NCI-H2081 treated with DMSO at 0.1 percent for 48 hours (cell line): ENCODE measurements at places on chromosomes 12 and 14.

DNA sequence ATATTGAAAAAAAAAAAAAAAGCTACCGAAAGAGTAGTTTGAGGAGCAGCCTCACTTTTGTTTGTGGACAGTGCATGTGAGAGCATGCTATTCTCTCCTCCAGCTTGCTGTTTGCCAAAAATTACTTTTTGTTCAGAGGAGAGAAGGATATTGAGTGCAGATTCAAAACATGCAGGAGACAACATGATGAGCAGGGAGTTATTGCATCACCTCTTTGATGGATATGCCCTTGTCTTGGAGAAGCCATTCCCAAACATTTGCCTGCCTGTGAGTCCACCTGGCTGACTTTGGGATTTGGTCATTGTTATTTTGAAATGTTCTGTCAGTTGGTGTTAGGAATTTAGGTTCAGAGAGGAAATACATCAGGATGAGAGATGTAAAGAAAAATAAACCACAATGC is 2.4 kb downstream of the C12orf75 start:
- no peak for DNase-seq

DNA sequence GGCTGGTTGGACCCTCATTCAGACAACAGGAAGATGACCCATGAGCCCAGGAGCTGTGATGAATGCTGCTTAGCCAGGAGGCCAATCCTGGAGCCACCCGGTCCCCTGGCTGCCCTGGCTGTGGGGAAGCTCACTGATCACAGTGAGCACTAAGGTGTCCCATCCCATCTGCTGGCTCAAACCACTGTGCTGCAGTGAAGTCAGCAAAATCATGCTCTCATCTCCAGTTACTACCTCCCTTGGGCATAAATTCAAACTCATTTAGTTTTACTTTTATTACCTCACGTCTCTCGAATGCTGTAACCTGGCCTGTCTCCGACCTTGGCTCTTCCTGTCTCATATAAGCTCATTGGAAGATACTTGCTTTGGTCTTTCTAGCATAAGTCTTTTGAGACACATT is 112.4 kb downstream of the APAF1 start:
- no peak for DNase-seq

GRCh38 chr14:92492258-92492657 is 21.3 kb upstream of the RIN3 start:
- DNase-seq: no peak

- no peak for DNase-seq
Observed at GRCh38 chr14:33788161-33788560, 162.7 kb downstream of the EGLN3 start.

GRCh38 chr14:51201890-51202289 is 38.2 kb upstream of the TMX1 start:
- DNase-seq: no peak

DNA sequence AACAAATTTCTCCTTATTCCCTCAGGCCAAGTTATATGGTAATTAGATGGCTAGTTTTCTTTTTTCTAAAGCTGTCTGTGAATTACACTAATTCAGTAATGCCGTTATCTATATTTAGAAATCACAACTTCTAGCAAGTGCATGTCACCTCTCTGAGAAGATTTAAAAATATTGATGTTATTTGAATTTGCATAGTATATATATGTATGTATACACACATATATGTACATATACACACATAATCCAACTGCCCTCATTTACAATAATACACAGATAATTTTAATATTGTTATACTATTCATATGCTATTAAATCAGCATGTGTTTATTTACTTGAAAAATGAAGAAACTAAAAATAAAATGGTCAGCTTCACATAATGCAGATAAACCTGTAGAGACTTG is 563.9 kb downstream of the SLC16A7 start:
- no peak for DNase-seq

DNA sequence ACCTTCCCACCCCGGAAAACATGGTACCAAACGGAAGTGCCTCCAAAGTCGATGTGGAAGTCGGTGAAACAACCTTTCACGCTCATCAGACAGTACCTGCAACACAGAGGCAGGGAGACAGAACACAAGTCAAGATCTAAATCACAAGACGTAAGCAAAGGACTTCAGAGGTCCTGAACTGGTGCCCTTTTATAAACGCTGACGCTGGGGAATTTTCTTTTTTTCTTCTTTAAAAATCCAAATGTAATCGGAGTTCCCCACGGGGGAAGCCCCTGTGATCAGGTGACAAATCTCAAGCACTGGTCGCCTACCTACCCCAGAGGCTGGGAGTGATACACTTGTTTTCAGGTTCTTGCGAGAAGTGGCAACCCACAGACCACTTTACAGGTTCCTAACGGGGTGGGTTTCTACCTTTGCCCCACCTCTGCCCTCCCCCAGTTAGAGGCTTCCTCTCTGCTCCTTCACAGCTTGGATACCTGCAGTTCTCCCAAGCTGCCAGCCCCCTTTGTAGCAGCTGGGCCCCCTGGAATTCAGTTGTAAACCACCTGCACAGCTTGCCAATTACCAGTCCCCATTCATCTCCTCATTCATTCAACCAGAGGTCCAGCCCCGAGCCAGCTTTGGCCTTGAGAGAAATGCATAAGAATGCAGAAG is 46.2 kb downstream of the KDM2B start:
- DNase-seq: no peak

- DNase-seq: no peak
Observed at GRCh38 chr12:79274501-79275064, 410.0 kb downstream of the SYT1 start.

DNA sequence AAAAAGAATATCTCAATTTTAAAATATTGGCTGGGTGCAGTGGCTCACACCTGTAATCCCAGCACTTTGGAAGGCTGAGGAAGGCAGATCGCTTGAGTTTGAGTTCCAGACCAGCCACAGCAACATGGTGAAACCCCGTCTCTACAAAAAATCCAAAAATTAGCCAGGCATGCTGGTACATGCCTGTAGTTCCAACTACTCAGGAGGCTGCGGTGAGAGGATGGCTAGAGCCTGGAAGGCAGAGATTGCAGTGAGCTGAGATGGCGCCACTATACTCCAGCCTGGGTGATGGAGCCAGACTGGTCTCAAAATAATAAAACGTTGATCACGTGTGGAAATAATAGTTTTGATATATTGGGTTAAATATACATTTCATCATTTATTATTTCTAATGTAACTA is 5.7 kb downstream of the MTRFR start:
- DNase-seq: no peak

- no peak for DNase-seq
Observed at GRCh38 chr12:56867216-56867615, 67.0 kb downstream of the SDR9C7 start.

GRCh38 chr12:79063258-79063657 is 198.7 kb downstream of the SYT1 start:
- DNase-seq: no peak

DNA sequence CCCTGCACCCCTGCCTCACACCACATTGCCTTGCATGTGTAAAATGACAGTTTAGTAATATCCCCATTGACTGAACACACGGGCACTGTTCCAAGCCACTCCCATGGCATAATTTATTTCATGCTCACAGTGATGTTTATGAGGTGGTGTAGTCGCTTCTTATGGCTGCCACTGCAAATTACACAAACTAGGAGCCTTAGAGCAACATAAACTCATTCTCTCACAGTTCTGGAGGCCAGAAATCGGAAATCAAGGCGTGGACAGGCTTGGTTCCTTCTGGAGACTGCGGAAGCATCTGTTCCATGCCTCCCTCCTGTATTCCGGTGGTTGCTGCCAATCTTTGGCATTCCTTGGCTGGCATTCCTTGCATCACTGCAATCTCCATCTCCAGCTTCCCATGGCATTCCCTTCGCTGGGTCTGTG is 97.3 kb downstream of the RIN3 start:
- no peak for DNase-seq

- DNase-seq: no peak
Observed at GRCh38 chr12:108782971-108783370, 51.7 kb upstream of the CORO1C start.

GRCh38 chr12:115571027-115571426 is 706.5 kb downstream of the MED13L start:
- DNase-seq: no peak

DNA sequence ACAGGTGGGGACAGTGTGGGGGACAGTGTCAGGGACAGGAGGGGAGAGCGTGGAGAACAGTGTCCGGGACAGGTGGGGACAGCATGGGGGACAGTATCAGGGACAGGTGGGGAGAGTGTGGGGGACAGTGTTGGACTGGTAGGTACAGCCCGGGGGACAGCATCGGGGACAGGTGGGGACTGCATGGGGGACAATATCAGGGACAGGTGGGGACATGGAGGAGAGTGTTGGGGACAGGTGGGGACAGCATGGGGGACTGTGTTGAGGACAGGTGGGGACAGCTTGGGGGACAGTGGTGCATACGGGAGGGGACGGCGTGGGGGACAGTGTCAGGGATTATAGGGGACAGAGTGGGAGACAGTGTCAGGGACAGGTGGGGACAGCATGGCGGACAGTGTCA is 212.3 kb downstream of the TMEM121 start:
- no peak for DNase-seq

DNA sequence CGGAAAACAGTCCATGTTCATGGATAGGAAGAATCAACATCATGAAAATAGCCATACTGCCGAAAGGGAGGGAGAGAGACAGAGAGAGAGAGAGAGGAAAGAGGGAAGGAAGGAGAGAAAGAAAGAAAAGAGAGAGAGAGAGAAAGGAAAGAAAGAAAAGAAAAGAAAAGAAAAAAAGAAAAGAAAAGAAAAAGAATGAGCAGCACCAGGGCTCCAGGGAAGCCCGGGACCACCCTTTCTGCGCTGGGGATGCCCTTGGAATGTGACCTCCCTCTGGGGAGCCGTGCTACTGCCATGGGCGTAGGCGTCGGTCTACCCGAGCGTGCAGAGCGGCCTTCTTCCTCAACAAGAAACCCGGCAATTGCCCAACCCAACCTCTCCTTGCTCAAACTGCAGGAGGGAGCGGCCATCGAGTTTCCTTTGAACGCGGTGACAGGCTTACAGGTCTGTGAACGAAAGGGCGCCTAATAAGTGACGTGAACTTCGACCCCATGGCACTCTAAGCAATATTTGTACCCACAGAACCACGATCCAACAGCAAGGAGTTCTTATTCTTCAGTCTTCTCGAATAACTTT is 16.9 kb downstream of the OR6S1 start:
- no peak for DNase-seq

- no peak for DNase-seq
Observed at GRCh38 chr12:2974560-2974971, 15.4 kb downstream of the TEAD4 start.

DNA sequence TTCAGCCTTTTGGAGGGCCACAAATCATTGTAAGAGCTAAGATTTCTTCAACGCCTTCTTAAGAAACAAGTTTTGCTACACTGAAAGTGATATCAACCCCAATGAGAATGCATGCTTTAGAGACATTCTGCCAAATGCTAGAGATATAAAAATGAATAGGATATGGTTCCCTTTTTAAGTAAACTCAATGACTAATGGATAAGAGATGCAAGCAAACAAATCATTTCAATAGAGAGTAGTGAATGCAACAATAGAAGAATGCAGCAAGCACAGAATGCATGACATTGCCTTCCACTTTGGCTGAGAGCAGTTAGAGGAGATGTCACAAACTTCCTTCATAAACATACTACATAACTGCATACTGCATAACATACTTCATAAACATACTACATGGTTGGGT is 116.4 kb downstream of the PDZRN4 start:
- DNase-seq: no peak
